ENCODE measurements at places on chromosomes 6 and 20. TPM values are rescaled to one million over a fixed set of nuclear protein-coding genes. Genes with fewer than 3 reads are reported as not detected.
A peak's percentile ranks its signal among the peaks of the same experiment; 100 is the strongest.

DNA sequence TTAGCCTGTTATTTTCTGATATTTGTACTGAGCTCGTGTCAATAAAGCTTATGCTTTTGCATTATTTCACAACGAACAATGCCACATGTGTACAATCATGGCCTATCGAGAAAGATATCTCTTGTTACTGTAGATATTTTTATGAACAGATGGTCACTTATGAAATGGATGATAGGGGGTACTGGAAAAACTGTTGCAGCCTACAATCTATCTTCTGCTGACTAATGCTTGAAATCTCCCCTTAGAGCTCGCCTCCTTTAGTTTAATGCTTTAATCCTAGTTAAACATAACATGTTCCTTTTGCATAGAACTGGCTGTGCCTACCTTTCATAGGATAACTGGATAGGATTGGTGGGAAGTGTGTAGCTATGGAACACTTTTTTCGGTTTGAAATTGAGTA, 296.2 kb downstream of the FARS2 start:
- no peaks in the 10 kb centered on the region for H3K4me1 ChIP-seq
- no peak overlapping the region for H3K4me3 ChIP-seq
- no peaks in the 10 kb centered on the region for H3K27me3 ChIP-seq
- H3K27ac ChIP-seq: no peak overlapping the region

GRCh38 chr6:10465629-10466499, 51.0 kb upstream of the TFAP2A start:
- peak; percentile 69 for DNase-seq
- H3K4me1 ChIP-seq: peaks cover 8% of the 10 kb centered on the region
- H3K27ac ChIP-seq: no peak overlapping the region
- no peak overlapping the region for H3K4me3 ChIP-seq

- H3K4me1 ChIP-seq: peaks cover 17% of the 10 kb centered on the region
- no peak overlapping the region for H3K4me3 ChIP-seq
- H3K36me3 ChIP-seq: no peaks in the 10 kb centered on the region
- peak; percentile 65 for DNase-seq
- H3K27me3 ChIP-seq: no peaks in the 10 kb centered on the region
Observed at GRCh38 chr6:29516108-29516507, 28.4 kb upstream of the MAS1L start.

GRCh38 chr6:163253556-163254213, 160.8 kb upstream of the QKI start:
- H3K4me3 ChIP-seq: no peak overlapping the region
- H3K4me1 ChIP-seq: no peaks in the 10 kb centered on the region
- H3K36me3 ChIP-seq: no peaks in the 10 kb centered on the region
- H3K27me3 ChIP-seq: no peaks in the 10 kb centered on the region
- H3K27ac ChIP-seq: no peak overlapping the region

DNA sequence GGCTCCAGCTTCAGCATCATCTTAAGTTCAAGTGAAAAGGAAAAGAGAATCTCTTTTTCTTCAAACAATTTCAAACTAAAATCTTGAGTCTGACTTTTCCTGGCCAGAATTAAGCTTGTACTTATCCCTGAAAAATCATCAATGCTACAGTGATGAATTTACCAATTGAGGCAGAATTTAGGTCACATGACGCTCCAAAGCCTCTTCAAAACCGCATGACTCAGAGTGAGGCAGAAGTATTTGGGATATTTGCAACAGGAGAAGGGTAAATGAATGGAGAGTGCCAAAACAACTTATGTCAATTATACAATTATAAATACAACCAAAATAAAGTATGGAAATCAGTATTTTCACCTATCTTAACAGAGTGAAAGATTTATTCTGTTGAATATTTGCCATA, 515.5 kb downstream of the COL12A1 start:
- H3K27ac ChIP-seq: no peak overlapping the region
- no peaks in the 10 kb centered on the region for H3K4me1 ChIP-seq
- no peaks in the 10 kb centered on the region for H3K27me3 ChIP-seq
- no peaks in the 10 kb centered on the region for H3K36me3 ChIP-seq
- DNase-seq: no peak
- H3K4me3 ChIP-seq: no peak overlapping the region

DNA sequence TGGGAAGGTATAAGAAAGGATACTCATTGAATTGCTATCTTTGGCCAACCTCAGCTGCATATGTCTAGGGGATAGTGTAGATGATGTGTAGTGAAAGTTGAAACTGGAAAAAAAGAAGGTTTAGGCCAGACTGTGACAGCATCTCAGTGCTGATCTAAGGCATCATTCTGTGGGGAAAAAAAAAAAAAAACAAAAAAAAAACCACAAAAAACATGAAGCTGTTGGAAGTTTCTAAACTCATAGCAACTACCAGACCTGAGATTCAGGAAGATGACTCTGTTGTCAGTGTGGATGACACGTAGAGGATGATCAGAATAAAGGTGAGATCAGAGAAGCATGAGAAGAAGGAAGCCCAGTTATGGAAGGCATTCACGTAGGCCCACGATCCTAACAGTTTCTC, 100.8 kb upstream of the CNKSR3 start:
- H3K27ac ChIP-seq: no peak overlapping the region
- no peaks in the 10 kb centered on the region for H3K27me3 ChIP-seq
- peaks cover 20% of the 10 kb centered on the region for H3K4me1 ChIP-seq
- peaks cover 5% of the 10 kb centered on the region for H3K36me3 ChIP-seq
- no peak for DNase-seq

DNA sequence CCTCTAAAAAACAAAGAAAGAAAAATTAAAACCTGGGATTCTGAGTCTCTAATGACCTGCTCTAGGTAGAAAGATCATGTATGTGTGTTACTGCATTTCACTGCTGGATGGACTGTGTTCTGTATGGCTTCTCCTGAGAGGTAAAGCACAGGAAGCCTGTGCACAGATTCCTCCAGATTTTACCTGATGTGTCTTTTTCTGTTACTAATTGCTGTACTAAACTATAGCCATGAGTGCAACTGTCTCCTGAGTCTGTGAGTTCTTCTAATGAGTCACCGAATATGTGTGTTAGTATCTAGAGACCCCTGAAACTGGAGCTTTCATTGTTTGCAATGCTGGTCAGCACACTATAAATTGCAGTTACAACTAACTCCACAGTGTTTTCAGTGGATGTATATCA, 270.8 kb downstream of the CDKAL1 start:
- no peak for DNase-seq
- H3K27ac ChIP-seq: no peak overlapping the region
- peaks cover 18% of the 10 kb centered on the region for H3K4me1 ChIP-seq
- H3K36me3 ChIP-seq: peaks cover 2% of the 10 kb centered on the region

GRCh38 chr6:35230498-35230897, 16.7 kb downstream of the SCUBE3 start:
- H3K4me1 ChIP-seq: no peaks in the 10 kb centered on the region
- no peaks in the 10 kb centered on the region for H3K27me3 ChIP-seq
- no peak for DNase-seq
- H3K27ac ChIP-seq: no peak overlapping the region

DNA sequence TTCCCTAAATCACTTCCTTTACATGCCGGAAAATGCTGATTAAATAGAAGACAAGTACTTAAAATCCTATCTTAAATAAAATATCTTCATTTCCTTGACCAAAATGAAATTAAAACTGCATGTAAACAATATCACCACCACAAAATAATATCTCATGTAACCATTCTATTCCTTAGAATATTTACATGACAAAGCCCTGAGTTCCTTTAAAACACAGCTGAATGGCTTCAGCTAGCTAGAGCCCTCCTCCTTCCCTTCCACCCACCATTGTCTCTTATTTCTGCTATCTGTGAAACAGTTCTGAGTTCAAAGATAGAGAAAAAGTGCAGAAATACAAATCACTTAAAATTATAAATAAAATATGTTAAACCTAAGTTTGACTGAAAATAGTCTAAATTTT, 103.1 kb downstream of the HIVEP2 start:
- H3K27me3 ChIP-seq: no peaks in the 10 kb centered on the region
- peak overlapping the region; percentile 94 for H3K27ac ChIP-seq
- H3K4me3 ChIP-seq: peak overlapping the region; percentile 51
- H3K4me1 ChIP-seq: peaks cover 69% of the 10 kb centered on the region
- peaks cover 24% of the 10 kb centered on the region for H3K36me3 ChIP-seq

DNA sequence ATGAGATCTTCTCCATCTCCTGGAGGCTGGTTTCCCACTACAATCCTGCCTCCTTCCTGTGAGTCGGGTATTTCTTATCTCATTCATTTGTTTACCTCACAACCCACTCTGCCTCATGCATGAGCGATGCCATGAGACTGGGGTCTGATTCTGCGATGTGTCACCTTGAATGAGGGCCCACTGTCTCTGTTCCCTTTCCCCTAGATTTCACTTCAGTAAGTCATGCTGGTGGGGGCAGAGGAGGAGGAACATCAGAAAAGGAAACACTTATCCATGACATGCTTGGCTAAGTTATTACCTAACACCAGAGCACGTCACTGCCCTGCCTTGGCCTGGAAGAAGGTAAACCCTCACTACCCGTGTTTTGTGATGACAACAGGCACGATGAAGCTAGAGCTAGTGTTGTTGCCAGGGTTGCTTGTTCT, 337.4 kb upstream of the PRDM1 start:
- no peak for DNase-seq
- H3K27me3 ChIP-seq: no peaks in the 10 kb centered on the region
- H3K36me3 ChIP-seq: peaks cover 5% of the 10 kb centered on the region
- H3K27ac ChIP-seq: no peak overlapping the region
- H3K4me3 ChIP-seq: no peak overlapping the region

- DNase-seq: peak; percentile 10
- H3K36me3 ChIP-seq: no peaks in the 10 kb centered on the region
- H3K27ac ChIP-seq: no peak overlapping the region
- H3K27me3 ChIP-seq: no peaks in the 10 kb centered on the region
Observed at GRCh38 chr6:23414051-23414445, 712.0 kb upstream of the NRSN1 start.

DNA sequence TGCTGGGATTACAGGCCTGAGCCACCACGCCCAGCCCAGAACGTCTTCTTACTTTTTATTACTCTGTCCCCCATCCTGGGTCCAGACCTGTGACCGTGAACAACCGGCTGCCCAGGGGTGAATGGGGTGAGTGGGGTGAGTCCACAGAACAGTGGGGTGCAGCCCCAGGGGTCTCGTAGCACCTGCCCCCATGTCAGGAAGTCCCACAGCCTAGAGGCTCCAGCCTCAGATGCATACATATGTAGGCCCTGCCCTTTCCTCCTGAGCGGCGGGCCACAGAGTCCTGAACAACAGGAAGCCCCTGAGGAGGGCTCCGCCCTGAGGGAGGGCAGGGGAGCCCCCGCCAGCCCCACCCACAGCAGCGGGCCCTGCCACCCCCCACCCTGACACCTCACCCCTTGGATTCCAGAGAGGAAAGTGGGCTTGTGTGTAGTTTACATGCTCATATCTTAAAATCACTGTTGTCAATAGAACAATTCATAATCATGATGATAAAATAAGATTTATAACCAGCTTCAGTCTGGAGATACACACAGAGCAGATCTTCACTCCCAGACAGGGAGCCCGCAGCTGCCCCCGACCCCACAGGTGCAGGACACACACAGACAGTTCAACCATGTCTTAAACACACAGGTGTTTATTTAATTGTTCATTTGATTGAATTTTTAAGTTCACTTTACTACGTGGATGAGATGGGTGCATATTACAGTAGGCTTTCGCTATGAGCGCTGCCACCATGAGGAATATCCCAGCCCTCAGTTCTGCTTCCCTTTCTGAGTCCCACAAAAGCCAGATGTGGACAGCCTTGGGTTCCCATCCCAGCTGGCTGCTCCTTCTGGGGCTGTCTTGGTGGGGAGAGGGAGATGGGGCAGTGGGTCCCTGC, 12.4 kb upstream of the GMEB2 start:
- no peak for DNase-seq
- H3K4me1 ChIP-seq: peaks cover 8% of the 10 kb centered on the region
- peaks cover 24% of the 10 kb centered on the region for H3K36me3 ChIP-seq
- no peak overlapping the region for H3K4me3 ChIP-seq
- no peaks in the 10 kb centered on the region for H3K27me3 ChIP-seq

GRCh38 chr20:41925476-41925875, 307.3 kb upstream of the CHD6 start:
- no peaks in the 10 kb centered on the region for H3K36me3 ChIP-seq
- peaks cover 30% of the 10 kb centered on the region for H3K27me3 ChIP-seq
- no peak for DNase-seq
- no peaks in the 10 kb centered on the region for H3K4me1 ChIP-seq

- no peak for DNase-seq
- H3K4me3 ChIP-seq: no peak overlapping the region
- H3K36me3 ChIP-seq: no peaks in the 10 kb centered on the region
- H3K4me1 ChIP-seq: no peaks in the 10 kb centered on the region
- no peak overlapping the region for H3K27ac ChIP-seq
Observed at GRCh38 chr6:71035871-71036270, 79.0 kb upstream of the B3GAT2 start.

GRCh38 chr6:106308985-106309384, 16.6 kb downstream of the ATG5 start:
- H3K27me3 ChIP-seq: no peaks in the 10 kb centered on the region
- no peak overlapping the region for H3K4me3 ChIP-seq
- H3K4me1 ChIP-seq: peaks cover 40% of the 10 kb centered on the region

GRCh38 chr6:112005013-112005371, 48.9 kb upstream of the CCN6 start:
- H3K27me3 ChIP-seq: no peaks in the 10 kb centered on the region
- peaks cover 7% of the 10 kb centered on the region for H3K4me1 ChIP-seq
- no peak for DNase-seq
- H3K4me3 ChIP-seq: no peak overlapping the region
- H3K27ac ChIP-seq: no peak overlapping the region

- no peak overlapping the region for H3K4me3 ChIP-seq
- H3K4me1 ChIP-seq: no peaks in the 10 kb centered on the region
- no peak for DNase-seq
- no peaks in the 10 kb centered on the region for H3K36me3 ChIP-seq
- H3K27ac ChIP-seq: no peak overlapping the region
Observed at GRCh38 chr6:49155316-49155715, 307.7 kb downstream of the MMUT start.

DNA sequence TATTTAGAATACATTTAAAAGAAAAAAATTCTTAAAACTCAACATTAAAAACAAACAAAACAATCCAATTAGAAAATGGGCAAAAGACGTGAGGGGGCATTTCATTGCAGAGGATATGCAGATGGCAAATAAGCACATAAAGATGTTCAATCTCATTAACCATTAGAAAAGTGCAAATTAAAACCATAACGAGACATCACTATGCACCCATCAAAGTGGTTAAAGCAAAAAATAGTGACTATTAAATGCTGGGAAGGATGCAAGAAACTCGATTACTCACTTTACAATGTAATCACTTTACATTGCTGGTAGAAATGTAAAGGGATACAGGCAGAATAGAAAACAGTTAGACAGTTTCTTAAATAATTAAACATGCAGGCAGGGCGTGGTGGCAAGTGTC, 59.0 kb downstream of the BCAS1 start:
- H3K4me1 ChIP-seq: no peaks in the 10 kb centered on the region
- H3K36me3 ChIP-seq: no peaks in the 10 kb centered on the region
- H3K27me3 ChIP-seq: peaks cover 17% of the 10 kb centered on the region
- DNase-seq: no peak
- no peak overlapping the region for H3K4me3 ChIP-seq

The C20orf202 gene
- 0.22 TPM for total RNA-seq

The EYA2 gene
- 0.35 TPM for total RNA-seq

The C6orf141 gene
- total RNA-seq: 60.9 TPM

The DUSP15 gene
- total RNA-seq: 0.47 TPM

The POU5F1 gene
- total RNA-seq: 32.7 TPM

The SLC17A2 gene
- not detected for total RNA-seq

The C6orf89 gene
- 58.3 TPM for total RNA-seq

The CAGE1 gene
- not detected for total RNA-seq

The EYS gene
- total RNA-seq: not detected

The CDH26 gene
- 1.1 TPM for total RNA-seq

The GLP1R gene
- total RNA-seq: 4.8 TPM

The NDRG3 gene
- total RNA-seq: 18.0 TPM
